ENCODE measurements at places on chromosomes 7 and 10.

DNA sequence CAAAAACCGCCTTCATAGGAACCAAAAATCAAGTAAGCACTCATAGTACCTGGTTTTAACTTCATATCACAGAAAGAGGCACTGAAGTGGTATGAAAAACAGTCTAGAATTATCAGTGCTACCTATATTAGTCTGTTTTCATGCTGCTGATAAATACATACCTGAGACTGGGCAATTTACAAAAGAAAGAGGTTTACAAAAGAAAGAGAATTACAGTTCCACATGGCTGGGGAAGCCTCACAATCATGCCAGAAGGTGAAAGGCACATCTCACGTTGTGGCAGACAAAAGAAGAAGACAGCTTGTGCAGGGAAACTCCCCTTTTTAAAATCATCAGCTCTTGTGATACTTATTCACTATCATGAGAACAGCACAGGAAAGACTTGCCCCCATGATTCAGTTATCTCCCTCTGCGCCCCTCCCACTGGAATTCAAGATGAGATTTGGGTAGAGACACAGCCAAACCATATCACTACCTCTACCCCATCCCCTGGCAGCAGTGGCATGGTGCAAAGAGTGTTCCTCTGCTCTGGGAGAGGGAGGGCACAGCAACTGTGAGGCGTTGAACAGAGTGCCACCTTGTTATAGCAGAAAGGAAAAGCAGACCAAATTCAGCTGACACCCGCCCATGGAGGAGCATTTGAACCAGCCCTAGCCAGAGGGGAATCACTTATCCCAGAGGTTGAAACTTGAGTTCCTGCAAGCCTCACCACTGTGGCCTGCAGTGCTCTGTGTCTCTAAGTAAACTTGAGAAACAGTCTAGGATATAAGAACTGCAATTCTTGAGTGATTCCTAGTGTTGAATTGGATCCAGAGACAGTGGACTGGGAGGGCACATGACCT is 61.9 kb upstream of the PTPRZ1 start:
- no peak for DNase-seq

GRCh38 chr10:74778436-74779094 is 47.8 kb upstream of the KAT6B start:
- DNase-seq: no peak

DNA sequence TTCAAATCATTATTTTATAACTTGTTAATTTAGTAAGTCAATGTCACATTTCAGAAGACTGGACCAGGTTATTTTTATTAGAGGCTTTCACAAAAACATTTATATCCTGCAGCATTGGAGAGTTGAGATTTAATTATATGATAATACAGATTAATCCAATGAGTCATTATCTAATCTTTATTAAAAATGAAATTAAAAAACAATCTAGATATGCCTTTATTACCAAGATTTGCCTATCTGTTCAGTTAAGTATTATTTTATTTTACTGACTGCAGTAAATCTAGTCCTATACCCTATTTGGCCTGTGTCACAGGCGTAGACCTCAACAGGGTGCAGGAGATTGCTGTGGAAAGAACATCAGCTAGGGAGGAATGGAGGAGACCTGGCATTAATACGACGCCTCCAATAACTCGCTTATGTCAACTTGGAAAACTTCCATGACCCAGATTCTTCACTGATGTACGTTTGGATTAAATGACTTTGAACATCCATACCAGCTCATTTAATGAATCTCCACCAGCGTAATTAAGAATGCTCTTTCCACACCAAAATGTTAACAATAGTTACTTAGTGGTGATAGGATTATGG is 18.2 kb downstream of the PAXIP1 start:
- no peak for DNase-seq

GRCh38 chr10:73780966-73781365 is 882 bp upstream of the CHCHD1 start:
- DNase-seq: no peak

GRCh38 chr7:158316466-158317031 is 271.1 kb downstream of the PTPRN2 start:
- DNase-seq: no peak

- no peak for DNase-seq
Observed at GRCh38 chr7:69246758-69247157, 351.5 kb upstream of the AUTS2 start.

DNA sequence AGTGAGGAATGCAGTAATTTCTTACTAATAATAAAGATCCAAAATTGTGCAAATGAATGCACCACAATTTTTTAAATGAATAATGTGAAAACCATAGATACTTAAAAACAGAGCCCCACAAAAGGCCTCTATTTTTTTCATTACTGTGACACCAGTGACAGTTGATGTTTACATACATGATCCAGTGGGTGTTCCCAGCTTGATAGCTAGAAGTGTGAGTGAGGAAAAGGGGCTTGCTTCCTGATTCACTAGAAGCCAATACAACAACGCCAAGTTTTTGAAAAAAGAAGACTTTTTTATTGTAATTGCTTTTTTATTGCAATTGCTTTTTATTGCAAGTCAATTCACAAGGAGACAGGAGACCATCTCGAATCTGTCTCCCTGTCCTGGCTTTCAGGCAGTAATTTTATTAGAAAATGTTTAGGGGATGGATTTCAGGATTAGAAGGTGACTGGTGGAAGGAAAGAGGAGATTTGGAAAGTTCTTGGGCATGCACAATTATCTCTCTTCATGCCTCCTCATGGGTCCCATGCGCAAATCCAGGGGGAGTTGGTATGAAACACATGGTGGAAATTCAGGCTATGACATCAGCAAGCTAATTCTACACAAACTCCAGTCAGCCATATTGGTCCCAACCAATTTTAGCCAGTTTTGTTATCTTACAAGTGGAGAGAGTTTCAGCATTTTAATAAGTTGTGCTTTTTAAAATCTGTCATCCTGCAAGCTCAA is 44.4 kb upstream of the ZNF438 start:
- no peak for DNase-seq

GRCh38 chr7:51027935-51028830 is 245.5 kb upstream of the GRB10 start:
- no peak for DNase-seq

- peak; percentile 12 for DNase-seq
Observed at GRCh38 chr10:18334116-18334867, 194.1 kb downstream of the CACNB2 start.
